LoVo (cell line): ENCODE measurements at places on chromosomes 1 and 21.

DNA sequence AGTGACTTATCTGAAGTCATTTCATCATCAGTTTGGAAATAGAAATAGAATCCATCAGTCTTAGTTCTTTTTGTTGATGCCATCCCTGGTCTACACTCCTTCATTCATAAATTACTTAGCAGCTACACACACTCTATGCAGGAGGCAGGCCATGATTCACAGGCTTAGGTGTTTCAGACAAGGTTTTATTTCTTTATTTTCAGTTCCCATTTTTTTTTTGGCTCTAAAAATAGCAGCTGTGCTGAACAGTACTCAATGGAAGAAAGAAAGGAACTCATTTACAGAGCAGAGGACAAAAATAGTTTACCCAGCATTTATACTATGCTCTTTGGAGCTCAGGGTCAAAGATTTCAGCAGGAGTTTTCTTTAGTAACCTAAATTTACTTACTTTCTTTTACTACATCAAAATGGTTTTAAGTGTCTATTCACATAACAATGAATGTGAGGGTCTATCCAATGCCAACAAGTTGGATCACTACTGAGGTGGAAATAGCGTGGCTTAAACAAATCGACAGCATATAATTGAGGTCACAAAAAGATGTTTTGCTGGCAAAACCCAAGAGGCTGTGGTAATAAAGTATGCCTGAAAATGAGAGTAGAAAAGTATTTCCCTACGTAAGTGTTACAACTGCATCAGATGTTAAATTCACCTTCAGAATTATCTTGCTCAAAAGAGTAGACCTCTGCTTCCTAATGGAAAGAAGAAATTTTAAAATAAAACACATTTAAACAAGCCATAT is 7.7 kb downstream of the KRTAP19-8 start:
- DNase-seq, result no peak

- DNase-seq, result no peak
These were observed 29.4 kb downstream of the IL6R start for GRCh38 chr1:154434346-154435085.

GRCh38 chr1:51297401-51298321 is 32.7 kb downstream of the TTC39A start:
- DNase-seq, result no peak

DNA sequence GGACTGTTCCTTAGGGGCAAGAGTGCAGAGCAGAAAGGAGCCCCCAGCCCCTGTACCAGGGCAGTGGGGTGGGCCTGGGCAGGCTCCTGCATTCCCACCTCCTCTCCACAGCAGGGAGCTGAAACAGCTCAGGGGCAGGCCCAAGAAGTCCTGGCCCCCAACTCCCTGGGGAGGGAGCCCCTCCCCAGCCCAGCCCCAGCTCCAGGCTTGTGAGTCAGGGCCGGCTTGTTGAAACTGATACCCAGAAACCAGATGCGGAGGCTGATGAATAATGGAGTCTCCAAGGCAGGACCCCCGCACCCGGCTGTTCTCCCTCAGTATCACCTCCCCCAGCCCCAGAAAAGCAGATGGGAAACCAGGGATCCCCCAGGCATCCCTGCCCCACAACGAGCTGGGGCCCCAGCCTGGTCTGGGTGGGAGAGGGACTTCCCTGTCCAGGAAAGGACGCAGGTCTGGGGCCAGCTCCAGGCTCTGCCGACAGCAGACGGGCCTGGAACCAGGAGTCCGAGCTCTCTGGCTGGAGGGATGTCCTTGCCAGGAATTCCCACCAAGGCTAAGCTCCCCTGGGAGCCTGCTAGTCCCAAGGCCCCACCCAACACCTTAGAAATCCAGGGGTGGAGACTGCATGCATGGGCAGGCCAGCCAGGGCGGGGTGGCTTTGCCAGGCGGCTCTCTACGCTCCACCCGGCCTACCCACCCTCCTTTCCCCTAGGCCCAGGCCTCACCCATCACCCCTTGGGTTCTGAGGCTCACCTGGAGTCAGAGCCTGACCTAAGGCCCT is 2.7 kb downstream of the PLEKHG5 start:
- peak; percentile 64 for DNase-seq

GRCh38 chr21:46001821-46002681 is 20.5 kb downstream of the COL6A1 start:
- no peak for DNase-seq

GRCh38 chr1:66624412-66625060 is 90.6 kb downstream of the SGIP1 start:
- DNase-seq, result no peak

DNA sequence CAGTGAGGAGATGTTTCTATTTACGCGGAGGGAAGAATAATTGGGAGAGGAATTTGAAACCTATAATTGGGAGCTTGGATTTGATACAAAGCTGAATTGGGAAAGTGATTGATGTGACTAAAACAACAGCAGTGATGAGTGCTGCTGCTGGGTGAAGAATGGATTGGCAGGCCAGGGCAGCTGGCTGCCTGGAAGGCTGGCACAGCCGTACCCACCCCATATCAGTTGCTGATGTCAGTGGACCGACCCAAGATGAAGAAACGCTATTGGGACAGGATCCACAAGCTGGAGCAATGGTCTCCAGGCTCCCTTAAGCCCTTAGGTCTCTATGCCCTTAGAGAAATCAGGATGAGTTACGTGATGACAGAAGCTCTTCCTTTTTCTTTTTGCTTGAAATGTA is 47.4 kb downstream of the GRIK1 start:
- no peak for DNase-seq

GRCh38 chr1:201676197-201676596 is 137.3 kb downstream of the NAV1 start:
- no peak for DNase-seq

DNA sequence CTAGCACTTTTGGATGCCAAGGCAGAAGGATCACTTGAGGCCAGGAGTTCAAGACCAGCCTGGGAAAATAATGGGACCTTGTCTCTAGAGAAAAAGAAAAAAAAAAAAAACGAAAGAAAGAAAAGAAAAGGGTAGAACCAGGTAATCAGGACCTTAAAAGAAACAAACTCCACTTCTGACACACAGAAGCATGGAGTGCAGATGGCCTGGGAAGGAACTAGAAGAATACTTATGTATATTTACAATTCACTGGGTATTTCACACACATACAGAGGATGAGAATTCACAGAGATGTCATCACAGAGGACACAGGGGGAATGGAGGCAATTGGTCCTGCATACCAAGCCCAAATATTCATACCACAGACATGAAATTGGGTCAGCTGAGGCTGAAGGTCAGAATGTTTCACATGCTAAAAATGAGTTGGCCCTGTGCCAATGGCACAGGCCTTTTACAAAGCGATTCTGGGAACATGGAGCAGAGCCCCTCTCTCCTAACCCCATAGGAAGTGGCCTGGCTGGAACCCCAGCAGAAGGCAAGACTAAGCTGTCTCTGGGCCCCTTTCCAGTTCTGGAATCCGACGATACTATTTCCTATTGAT is 4.4 kb downstream of the B4GALT3 start:
- DNase-seq, result no peak

GRCh38 chr1:200223613-200224012 is 186.2 kb downstream of the ZNF281 start:
- DNase-seq, result no peak

GRCh38 chr21:45827302-45827692 is 154.3 kb upstream of the COL6A1 start:
- DNase-seq, result no peak

GRCh38 chr21:17467392-17467791 is 45.5 kb upstream of the CXADR start:
- no peak for DNase-seq

GRCh38 chr21:39084979-39085729 is 98.1 kb downstream of the PSMG1 start:
- peak; percentile 18 for DNase-seq

- DNase-seq, result no peak
These were observed 53.2 kb downstream of the SPSB1 start for GRCh38 chr1:9345922-9346321.

- peak; percentile 25 for DNase-seq
These were observed 492 bp downstream of the HLX start for GRCh38 chr1:220879509-220880361.

GRCh38 chr21:23245255-23245654 is 2247.0 kb downstream of the NCAM2 start:
- DNase-seq, result no peak

GRCh38 chr1:100736324-100736723 is 16.8 kb downstream of the VCAM1 start:
- DNase-seq, result no peak
